Peyer's patch (tissue), 4 donors: ENCODE measurements at places on chromosomes 3 and 15.
A peak's percentile ranks its signal among the peaks of the same experiment; 100 is the strongest.

DNA sequence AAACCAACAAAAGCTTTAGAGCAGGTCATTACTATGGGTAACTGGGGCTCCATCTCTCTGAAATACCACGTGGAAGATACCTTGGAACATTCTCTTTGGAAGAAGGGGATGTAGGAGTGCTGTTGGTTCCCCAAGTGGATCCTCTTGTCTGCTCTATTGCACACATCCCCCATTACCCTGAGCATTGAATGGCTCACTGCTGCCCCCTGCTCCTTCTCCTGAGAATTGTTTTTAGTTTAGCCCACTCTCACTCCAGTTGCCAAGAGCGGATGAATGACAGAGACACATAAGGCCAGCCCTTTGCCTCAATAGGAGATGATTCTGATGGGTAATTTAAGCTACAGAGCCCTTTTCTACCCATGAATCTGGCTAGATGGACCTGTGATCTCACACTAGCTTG, 135.6 kb upstream of the SUCLG2 start:
- peak; percentile 73 for DNase-seq

DNA sequence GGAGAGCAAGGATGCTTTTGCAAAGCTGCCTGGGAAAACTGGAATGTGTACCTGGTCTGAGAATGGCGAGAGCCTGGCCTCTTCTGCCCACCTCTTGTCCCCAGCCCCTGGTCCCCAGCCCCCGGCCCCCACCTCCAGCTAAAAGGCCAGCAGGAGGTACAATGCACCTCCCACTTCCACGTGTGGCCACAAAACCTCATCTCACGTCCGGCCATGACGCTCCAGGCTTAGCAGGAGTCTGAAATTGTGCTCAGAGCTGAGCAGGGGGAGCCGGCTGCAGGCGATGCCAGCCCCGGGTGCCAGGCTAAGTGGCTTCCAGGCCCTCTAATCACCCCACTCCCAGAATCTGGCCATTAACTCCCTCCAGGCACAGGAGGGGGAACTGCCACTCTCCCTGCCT, 83.1 kb upstream of the PRR20G start:
- no peak for DNase-seq

DNA sequence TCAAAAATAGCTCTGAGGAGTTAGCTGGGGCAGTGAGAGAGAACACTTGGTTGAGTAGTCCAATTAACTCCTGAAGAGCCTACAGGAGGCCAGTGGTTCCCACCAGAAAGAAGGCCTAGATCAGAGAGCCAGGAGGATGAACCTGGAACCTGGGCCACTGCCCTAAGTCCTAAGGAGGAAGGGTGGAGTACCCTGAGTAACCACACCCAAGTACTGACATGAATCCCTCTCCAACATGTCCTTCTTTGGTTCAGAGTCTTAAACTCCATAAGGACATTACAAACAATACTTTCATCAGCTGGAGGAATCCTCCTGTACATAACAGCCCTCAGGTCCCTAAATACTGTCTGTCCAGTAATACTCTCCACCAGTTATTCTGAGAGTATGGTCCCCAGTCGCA, 25.6 kb upstream of the C3orf62 start:
- DNase-seq: no peak

GRCh38 chr3:35927441-35927840, 288.1 kb downstream of the ARPP21 start:
- no peak for DNase-seq

GRCh38 chr3:138338244-138338643, 8.6 kb upstream of the NME9 start:
- DNase-seq: no peak
